ENCODE measurements at places on chromosomes 16 and 17.

DNA sequence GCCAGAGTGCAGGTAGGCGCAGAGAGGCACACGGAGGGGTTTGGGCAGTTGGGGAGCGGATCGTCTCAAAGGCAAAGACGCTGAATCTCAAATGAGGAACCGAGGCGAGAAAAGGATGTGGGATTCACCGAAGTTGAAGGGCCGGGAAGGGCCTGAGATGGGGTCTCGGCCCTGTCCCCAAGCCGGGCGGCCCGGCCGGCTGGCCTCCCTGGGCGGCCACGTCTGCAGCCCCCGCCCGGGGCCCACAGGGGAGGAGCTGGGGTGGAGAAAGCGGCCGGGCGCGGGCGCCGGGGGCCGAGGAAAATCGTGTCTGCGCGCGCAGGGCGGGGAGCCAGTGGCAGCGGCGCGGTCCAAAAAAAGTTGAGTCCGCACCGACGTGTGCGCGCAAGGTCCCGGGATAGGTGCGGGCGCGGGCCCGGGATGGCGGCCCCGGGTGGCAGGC is 458 bp downstream of the SLC12A4 start:
- no peak for DNase-seq

- DNase-seq: no peak
Measured at GRCh38 chr17:41571561-41572434, at the start of gene KRT9. TSS of gene KRT9 (minus strand) at chr17:41572059. CDS start at chr17:41571992, 67 bp downstream.

DNA sequence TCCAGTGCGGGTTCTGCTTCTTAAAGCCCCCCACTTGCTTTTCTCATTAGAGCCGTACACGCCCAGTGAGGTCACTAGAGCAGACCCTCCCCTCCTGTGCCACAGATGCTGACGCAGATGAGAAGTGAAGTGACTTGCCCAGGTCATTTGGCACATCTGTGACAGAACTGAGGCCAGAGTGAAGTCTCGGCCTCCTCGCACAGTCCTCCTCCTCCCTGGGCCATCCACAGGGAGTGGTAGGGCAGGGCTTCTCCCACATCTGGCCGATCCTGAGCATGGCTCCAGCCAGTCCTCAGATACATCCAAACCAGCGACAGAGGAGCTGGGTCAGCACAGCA is 15.3 kb upstream of the TBX2 start:
- DNase-seq: no peak

GRCh38 chr17:67990909-67991308 is 5.4 kb downstream of the C17orf58 start:
- no peak for DNase-seq

GRCh38 chr17:39647256-39647655 is 10.3 kb downstream of the STARD3 start:
- no peak for DNase-seq

- no peak for DNase-seq
Measured at GRCh38 chr16:57588831-57589230, 39.6 kb upstream of the ADGRG1 start.

DNA sequence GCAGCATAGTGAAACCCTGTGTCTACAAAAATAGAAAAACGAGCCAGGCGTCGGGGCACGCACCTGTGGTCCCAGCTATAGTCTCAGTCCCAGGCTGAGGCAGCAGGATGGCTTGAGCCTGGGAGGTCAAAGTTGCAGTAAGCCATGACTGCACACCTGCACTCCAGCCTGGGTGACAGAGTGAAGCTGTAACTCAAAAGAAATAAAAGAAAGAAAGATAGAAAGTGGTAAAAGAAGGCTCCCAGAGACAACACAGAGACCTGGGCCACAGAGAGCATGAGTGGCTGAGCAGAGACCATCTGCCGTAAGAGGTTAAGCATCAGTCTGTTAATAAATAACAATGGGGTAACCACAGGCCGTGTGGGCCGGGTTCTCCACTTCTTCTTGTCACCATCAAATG is 15.3 kb upstream of the HEXD start:
- no peak for DNase-seq

DNA sequence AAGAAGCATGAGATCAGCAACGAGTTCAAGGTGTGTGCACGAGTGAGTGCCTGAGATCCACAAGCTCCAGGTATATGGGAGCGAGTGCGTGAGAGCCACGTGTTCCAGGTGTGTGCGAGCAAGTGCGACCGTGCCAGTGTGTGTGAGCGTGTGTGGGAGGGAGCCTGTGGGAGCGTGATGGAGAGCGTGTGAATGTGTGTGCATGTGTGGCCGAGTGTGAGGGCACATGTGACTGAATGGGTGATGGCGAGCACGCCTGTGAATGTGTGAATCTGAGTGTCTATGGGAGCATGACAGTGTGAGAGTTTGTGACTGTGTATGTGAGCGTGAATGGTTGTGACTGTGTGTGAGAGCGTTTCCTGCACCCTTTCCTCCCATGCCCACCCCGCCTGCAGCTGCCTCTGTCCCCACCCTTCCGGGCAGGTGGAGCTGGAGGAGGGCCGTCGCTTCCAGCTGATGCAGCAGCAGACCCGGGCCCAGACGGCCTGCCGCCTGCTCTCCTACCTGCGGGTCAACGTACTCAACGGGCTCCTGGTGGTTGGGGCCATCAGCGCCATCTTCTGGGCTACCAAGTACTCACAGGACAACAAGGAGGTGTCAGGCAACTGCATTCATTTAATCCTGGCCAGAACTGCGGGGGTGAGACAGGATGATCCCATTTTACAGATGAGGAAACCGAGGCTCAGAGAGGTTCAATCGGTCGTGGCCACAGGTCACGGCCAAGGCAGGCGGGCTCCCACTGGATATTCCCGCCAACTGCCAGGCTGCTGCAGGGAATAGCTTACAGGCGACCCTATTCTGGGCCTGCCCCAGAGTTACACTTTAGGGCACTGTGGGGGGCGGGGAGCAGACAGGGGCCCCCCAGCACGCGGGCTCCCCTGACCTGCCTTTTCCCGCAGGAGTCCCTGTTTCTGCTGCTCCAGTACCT is 3.7 kb downstream of the TMC8 start:
- DNase-seq: no peak

GRCh38 chr16:49442805-49443204 is 69.2 kb downstream of the C16orf78 start:
- DNase-seq: no peak

All from lower leg skin (tissue), 4 donors.